Left cardiac atrium (tissue), 4 donors: ENCODE measurements at places on chromosomes 13 and 19. TPM values are rescaled to one million over a fixed set of nuclear protein-coding genes. Genes with fewer than 3 reads are reported as not detected.

The GTF2F1 gene
- total RNA-seq, result 29.6 TPM

GRCh38 chr19:47176627-47177090 is 46.0 kb downstream of the SAE1 start:
- peak; percentile 30 for DNase-seq

GRCh38 chr19:2455851-2456570 is 748 bp downstream of the LMNB2 start:
- peak; percentile 51 for DNase-seq

The NXNL1 gene
- not detected for total RNA-seq

The CEACAM20 gene
- not detected for total RNA-seq

DNA sequence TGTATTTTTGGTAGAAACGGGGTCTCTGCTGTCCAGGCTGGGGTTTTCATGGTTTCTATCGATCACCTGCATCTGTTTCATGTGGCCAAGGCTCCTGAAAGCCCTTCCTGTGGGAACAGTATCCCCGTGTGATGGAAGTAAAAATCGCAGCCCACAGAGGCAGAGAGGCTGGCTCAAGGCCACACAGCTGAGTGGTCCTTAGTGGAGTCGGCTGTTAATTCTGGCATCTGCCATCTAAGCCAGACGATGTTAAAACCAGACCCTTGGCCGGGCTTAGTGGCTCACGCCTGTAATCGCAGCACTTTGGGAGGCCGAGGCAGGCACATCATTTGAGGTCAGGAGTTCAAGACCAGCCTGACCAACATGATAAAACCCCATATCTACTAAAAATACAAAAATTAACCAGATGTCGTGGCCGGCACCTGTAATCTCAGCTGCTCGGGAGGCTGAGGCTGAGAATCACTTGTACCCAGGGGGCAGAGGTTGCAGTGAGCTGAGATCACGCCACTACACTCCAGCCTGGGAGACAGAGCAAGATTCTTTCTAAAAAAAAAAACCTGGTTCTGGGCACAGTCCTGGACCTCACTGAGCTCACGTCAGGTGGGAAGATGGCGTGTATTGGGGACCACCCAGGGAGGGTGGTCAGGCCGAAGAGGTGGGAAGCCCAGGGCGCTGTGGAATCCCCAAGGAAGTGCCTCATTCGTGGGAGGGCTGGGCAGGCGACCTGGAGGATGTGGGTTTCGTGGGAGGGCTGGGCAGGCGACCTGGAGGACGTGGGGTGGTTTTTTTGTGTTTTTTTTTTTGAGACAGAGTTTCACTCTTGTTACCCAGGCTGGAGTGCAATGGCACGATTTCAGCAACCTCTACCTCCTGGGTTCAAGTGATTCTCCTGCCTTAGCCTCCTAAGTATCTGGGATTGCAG is 18.5 kb upstream of the MISP start:
- DNase-seq, result no peak

The TDRD12 gene
- total RNA-seq, result 0.24 TPM

DNA sequence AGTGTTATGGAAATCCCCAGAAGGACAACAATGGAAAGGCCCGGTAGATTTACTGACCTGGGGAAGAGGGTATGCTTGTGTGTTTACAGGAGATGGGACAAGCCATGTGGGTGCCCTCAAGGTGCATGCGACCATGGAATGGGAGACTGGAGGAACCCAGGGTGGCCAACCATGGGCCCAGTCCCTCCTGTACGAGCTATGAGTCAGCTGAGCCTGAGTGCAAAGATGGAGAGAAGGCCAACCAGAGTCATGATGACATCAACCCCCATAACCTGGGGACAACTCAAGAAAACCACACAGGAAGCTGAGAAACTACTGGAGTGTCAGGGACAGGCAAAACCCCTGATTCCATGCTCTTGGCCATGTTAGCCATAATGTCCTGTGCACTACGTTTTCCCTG is 7.8 kb downstream of the ZNF350 start:
- DNase-seq, result no peak

- no peak for DNase-seq
Measured at GRCh38 chr13:97279913-97280312, 57.8 kb downstream of the MBNL2 start.

GRCh38 chr13:95111608-95112007 is 189.6 kb downstream of the ABCC4 start:
- DNase-seq, result no peak

The OR10H5 gene
- total RNA-seq, result not detected

- DNase-seq, result no peak
Measured at GRCh38 chr13:106109391-106109791, 426.1 kb downstream of the EFNB2 start.

DNA sequence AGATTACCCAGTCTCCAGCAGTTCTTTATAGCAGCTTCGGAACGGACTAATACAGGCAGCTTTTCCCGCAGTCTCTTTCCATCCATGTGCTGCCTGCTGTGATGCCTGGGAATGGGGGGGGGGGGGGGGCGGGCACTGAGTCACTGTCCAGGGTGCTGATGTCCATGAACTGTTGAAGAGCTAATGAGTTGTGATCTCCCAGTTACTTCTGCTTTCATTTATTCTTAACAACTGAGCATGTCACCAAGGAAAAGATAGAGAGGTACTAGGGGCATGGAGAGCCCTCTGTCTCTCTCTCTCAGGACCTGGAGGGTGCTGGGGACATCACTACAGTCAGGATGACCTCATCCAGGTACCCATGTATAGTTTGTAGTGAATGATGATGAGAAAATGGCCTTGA is 20.3 kb upstream of the CEACAM1 start:
- DNase-seq, result no peak

- DNase-seq, result no peak
Measured at GRCh38 chr19:13748169-13748828, 16.0 kb upstream of the MRI1 start.

The B3GNT3 gene
- not detected for total RNA-seq

DNA sequence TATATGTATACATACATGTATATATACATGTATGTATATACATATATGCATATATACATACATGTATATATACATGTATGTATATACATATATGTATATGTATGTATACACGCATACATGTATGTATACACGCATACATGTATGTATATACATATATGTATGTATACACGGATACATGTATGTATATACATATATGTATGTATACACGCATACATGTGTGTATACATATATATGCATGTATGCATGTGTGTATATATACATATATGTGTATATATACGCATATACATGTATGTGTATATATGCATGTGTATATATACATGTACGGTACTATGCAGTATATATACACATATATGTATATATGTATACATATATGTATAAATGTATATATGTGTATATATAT is 2.6 kb upstream of the NCR1 start:
- no peak for DNase-seq
